Activated CD8-positive, alpha-beta memory T cell treated with anti-CD3 and anti-CD28 coated beads for 1 hour (primary cell): ENCODE measurements at places on chromosomes 12 and 14.

GRCh38 chr12:74641694-74642093 is 104.1 kb downstream of the ATXN7L3B start:
- DNase-seq = no peak

- DNase-seq = no peak
Measured at GRCh38 chr12:49049566-49050224, 10.9 kb downstream of the KMT2D start.

DNA sequence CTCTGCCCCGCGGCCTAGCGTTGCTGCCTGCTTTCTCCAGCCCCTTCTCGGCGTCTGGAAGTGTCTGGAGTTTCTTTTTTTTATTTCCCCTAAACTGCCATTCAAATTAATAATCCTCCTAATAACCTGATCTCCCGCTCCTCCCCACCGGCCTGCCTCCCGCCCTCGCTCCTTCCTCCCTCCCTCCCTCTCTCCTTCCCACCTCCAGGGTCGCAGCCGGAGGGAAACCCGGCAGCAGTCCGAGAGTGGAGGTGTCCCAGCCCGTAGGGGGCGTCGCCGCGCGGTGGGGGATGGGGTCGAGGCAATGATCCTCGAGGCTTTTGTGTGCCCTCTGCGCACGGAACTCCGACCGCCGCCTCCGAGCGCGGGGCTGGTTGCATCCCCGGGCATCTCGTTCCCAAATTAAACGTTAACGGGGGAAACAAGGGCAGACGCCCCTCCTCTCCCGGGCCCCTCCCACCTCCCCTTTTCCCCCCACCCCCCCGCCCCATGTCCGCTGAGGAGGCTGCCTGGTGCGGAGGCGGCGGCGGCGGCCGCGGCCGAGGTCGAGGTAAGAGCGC is 1.0 kb upstream of the SOCS2 start:
- no peak for DNase-seq

DNA sequence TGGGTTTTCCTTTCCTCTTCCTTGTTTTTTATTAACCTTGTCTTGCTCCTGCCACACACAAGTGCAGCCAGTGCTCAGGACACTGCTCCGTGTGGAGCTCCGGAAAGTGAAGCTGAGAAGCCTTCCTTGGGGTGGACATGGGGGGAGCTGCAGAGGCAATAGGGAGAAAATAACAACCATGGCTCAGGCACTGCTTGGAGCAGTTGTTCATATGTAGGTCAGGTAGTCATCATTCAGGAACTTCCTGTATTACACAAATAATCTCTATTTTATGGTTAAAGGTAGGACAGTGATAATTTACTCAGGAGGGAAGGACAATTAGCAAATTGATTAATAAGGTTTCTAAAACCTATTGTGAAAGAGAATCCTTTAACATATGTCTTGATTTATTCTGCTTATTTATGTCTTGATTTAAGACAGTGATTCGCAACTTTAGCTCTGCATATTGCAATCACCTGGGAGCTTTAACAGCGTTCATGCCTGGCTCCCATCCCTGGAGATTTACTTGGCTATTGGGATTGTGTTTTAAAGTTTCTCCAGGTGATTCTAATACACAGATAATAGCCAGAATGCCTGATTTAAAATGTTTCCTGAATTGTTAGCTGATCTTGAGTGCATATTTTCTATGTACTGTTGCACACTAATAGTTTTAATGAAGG is 92.1 kb downstream of the ETV6 start:
- no peak for DNase-seq

DNA sequence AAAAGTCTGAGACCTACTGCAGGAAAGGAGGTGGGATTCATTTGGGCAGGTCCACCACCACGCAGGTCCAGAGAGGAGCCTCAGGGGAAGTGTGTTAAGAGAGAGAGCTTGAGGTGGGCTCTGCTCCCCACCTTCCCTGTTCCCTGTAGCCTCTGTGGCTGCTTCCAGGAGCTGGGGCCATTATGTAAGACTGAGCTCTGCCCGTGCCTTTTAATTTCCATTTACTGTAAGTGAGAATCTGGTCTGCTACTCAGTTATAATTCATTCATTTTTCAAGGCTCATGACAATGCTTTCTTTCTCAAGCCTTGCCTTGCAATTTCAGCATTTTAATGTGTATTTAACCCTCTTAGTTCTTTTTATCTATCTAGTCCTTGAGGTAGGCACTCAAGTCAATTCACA is 8.3 kb downstream of the SLC4A8 start:
- DNase-seq = no peak

GRCh38 chr12:63967358-63968145 is 123.1 kb downstream of the SRGAP1 start:
- no peak for DNase-seq

- no peak for DNase-seq
Measured at GRCh38 chr12:25935355-25936144, 22.9 kb upstream of the RASSF8 start.

DNA sequence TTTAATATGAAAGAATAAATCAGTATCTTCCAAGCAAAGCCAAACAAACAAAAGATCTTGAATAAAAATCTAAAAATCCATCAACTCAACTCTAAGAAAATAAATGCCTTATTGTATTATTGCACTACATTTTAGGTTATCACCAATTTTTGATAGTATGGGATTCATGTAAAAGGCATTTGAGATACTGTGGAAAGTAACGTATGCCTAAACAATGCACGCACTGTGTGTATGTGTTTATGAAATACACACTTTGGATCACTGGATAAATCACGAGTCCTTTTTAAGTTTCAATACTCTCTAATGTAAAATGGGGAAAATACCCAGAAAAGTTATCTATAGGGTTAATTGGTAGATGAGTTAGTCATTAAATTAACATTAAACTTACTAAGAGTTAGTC is 17.7 kb downstream of the WBP11 start:
- no peak for DNase-seq

DNA sequence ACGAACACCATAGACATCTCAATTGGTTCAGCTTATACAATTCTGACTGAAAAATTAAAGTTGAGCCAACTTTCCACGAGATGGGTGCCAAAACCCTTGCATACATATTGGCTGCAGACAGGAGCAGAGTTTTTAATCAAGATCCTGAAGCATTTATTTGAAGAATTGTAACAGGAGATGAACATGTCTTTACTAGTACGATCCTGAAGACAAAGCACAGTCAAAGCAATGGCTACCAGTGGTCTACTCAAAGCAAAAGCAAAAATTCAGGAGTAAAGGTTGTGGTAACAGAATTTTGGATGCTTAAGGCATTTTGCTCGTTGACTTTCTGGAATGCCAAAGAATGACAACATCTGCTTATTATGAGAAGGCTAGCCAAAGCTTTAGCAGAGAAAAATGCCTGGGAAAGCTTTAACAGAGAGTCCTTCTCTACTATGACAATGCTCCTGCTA is 20.7 kb downstream of the ZDHHC17 start:
- no peak for DNase-seq

GRCh38 chr12:2779281-2779680 is 15.5 kb upstream of the FKBP4 start:
- DNase-seq = no peak

- DNase-seq = no peak
Measured at GRCh38 chr12:6361834-6362233, 13.5 kb downstream of the SCNN1A start.

DNA sequence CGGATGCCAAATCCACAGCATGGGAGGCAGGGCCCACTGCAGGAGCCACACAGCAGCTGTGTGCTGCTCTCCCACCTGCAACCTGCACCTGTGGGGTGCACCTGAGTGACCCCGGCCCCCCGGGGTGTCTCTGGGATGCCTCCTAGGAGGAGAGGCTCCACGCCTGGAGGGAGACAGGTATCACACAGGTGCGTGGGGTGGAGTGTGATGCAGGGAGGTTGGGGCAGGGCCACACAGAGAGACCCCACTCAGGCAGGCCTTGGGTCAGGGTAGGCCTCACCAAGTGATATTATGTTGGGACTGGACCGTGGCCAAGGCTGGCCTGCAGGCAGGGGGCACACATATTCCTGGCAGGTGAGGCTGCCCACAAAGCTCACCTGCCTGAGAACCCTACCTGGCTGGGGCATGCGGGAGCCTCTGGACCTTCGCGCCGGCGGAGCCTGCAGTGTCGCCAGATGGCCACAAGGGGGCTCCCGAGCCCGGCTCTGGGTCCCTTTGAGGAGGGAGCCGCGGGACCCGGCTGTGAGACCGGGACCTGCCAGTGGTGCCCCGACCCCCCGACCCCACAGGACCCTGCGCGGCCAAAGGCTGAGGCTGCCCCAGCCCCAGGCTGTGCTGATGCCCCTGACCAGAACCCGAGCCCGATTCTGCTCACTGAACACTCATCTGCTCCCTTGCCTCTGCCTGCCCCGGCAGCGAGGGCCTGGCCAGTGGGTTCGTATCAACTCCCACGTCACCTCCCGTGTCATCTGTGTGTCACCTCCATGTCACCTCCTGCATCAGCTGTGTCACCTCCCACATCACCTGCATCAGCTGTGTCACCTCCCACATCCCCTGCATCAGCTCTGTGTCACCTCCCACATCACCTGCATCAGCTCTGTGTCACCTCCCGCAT is 11.4 kb downstream of the TMEM121 start:
- DNase-seq = peak; percentile 64

GRCh38 chr14:104686624-104687517 is 2.5 kb upstream of the INF2 start:
- no peak for DNase-seq

DNA sequence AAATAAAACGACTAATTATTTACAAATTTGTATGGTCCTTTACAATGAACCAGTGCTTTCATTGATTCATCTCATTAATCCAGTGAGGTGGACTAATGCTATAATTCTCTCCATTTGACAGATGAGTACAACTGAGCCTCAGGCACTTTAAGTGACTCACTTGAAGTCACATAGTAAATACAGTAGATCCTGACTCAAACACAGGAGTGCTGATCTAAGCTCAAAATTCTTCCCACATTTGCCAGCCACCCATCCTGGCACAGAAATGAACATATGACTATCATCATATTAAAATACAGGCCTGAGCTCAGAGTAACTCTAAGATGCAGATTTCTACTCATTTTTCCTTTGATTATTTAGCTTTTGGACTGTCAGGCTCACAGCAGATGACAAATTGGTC is 30.6 kb downstream of the SLC16A7 start:
- no peak for DNase-seq

- DNase-seq = no peak
Measured at GRCh38 chr12:89521364-89522223, 3.0 kb downstream of the GALNT4 start.

DNA sequence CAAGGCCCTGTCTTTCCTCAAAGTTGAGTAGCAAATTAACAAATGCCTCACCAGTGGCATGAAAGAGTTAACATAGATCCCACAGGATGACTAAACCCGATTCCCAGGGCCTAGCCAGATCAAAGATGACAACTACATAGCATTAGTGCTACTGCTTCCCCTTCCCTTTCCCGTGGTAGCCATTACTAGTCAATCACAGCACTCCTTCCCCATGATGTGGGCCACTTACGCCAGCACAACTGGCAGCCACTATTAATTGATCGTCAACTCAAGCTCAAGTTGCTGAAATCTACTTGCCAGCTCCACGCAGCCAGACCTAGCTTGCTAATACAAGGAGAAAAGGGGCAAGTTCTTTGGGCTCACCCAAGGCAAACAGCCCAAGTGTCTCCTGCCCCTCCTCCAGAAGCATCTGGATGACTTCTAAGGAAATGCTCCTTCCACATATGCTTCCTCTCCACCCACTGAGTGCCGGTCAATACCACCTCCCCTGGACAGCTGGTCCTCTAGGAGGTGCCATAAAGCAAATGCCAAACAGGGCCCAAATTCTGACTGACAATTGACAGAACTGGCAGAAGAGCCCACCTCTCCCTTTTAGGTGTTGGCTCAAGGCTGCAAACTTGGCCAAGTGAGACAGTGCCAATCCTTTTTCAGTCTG is 72.6 kb downstream of the NUAK1 start:
- no peak for DNase-seq

GRCh38 chr14:100159865-100160533 is 554 bp upstream of the DEGS2 start:
- no peak for DNase-seq

DNA sequence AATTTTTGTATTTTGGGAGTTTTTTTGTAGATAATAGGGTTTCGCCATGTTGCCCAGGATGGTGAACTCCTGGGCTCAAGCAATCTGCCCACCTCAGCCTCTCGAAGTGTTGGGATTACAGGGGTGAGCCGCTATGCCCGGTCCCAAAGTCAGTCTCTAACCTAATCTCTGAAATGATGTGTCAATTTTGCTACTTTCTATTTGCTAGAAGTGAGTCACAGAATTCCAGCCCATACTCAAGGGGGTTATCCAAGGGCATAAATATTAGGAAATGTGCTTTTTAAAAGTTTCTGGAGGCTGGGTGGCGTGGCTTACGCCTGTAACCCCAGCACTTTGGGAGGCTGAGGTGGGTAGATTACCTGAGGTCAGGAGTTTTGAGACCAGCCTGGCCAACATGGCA is 40.5 kb downstream of the RESF1 start:
- no peak for DNase-seq

- DNase-seq = no peak
Measured at GRCh38 chr14:29521526-29522137, 406.0 kb downstream of the PRKD1 start.

DNA sequence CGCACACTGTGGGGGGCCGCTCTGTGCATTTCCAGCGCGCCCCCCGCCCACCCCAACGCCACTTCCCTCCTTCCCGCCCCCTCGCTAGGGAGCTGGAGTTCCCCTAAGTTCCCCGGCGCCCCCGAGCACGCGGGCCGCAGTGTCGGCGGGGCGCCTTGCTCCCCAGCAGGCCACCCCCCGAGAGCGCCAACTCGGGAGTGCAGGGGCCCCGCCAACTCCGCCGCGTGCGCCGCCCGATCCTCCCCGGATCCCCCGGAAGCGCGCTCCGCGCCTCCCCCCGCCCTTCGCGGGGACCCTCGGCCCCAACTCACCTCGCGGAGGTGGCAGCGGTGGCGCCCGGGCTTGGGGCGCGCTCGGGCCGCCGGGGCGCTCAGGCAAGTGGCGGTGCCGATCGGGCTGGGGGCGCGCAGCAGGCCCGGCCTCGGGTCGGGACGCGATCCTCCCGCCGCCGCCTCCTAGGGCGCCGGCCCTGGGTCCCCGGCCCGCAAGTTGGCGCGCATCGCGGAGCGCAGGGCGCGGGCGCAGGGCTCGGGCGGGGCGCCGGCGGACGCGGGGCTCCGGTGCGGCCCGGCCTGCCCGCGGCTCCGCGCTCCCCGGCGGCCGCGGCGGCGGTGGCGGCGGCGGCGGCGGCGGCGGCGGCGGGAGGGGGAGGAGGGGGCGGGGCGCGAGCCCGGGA is at the start of gene NCOR2:
Gene NCOR2 (minus strand): TSS at position 616 of the 676 bp plus-strand sequence. CDS start 72,361 bp downstream, outside the sequence.
- DNase-seq = peak; percentile 35

GRCh38 chr14:64726585-64726890 is 22.3 kb downstream of the PLEKHG3 start:
- no peak for DNase-seq

DNA sequence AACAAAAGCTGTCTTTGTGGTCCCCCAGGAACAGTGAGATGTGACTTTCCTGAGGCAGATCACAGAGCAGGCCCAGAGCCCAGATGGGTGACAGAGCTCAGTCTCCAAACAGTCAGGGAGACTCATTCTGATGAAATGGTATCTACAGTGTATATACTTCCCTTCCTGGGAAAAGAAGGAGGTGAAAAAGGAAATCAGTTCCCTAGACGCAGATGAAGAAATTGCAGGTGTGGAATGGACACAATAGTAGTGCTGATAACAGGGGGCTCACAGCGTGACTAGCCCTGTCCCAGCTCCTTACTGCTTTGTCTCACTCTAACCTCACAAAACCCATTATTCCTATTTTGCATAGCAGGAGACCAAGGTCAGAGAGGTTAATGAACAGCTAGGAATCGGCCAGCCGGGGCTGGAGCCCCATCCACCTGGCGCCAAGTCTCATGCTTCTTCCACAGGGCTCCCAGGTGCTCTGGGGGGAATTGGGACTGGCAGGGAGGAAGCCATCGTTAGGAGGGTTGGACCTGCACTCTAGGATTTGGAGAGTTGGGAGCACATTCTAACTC is 11.9 kb downstream of the KCNH3 start:
- DNase-seq = no peak

GRCh38 chr12:113408756-113409298 is 5.1 kb upstream of the SDS start:
- no peak for DNase-seq
